ENCODE measurements at places on chromosomes 13 and 19.

DNA sequence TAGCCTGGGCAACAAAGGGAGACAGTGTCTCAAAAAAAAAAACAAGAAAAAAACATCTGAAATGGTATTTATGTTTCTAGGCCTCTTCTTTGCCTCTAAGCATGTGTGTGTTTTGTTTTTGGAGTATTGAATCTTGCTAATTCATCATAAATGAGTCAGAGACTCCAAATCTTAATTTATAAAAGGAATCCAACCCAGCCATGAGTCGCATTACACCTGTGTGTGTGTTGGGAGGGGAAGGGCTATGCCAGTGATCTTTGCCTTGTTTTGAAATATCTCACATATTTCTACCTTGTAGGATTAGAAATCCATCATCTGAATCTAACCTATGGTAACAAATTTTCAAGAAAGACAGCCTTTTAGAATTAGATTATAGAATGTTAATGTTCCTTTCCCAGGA is 4.0 kb downstream of the ZNF331 start:
- no peak for DNase-seq

- no peak for DNase-seq
Observed at GRCh38 chr19:58546019-58546530, 2.2 kb downstream of the TRIM28 start.

- no peak for DNase-seq
Observed at GRCh38 chr13:33401238-33401637, 115.7 kb upstream of the STARD13 start.

DNA sequence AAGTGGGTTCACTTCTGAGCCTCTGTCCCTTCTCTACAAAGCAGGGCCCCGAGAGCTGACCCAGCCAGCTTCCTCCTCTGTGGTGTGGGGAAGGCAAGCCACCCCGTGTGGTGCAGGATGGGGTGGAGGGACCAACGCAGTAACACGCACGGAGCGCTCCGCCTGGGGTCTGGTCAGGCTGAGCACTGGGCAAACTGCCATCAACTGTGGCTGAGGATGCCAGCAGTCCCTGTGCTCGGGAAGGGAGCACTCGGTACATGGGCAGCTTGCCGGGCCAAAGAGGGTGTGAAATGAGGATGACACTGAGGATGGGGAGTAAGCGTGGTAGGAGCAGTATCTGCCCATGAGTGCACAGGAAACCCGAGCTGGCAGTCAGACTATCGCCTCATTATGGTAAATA is 7.6 kb upstream of the GMIP start:
- DNase-seq: no peak

DNA sequence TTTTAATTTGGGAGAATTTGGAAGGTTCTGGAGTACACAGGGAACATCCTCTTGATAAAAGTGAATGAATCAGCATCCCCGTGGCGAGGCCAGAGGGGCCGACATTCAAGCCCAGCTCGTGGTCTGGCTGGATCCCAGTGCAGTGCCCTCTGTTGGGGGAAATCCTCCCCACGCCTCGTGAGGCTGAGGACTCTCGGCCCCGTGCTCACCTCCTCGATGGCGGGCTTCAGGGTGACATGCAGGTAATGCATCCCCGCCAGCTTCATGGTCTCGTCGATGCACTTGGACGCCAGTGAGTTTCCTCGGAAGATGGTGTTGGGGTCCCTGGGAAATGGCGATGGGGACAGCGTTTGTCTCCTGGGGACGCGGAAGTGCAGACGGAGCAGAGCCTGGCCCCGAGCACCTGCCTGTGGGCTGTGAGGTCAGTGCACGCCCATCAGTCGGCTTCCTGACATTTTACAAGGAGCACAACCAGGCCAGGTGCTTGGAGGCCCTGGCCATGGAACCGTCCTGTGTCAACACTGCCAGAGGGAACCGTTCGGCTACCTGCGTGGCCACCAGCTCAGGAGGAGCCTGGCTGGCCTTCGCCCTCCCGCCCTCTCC is 43.3 kb upstream of the C13orf46 start:
- DNase-seq: no peak

Data from activated T-helper 1 cell treated with Interleukin-2 at 50 U/mL for 16 hours (primary cell).